ENCODE measurements at places on chromosomes 11 and 22. TPM values are rescaled to one million over a fixed set of nuclear protein-coding genes. Genes with fewer than 3 reads are reported as not detected.
A peak's percentile ranks its signal among the peaks of the same experiment; 100 is the strongest.

The MS4A7 gene
- 88.0 TPM for total RNA-seq

The RASL10A gene
- total RNA-seq, result 2.6 TPM

- DNase-seq, result no peak
These were observed 766 bp downstream of the APOL2 start for GRCh38 chr22:36238373-36239149.

- no peak for DNase-seq
These were observed 197.1 kb downstream of the CTTN start for GRCh38 chr11:70595452-70595851.

The BET1L gene
- 28.6 TPM for total RNA-seq

The CHRM1 gene
- not detected for total RNA-seq

DNA sequence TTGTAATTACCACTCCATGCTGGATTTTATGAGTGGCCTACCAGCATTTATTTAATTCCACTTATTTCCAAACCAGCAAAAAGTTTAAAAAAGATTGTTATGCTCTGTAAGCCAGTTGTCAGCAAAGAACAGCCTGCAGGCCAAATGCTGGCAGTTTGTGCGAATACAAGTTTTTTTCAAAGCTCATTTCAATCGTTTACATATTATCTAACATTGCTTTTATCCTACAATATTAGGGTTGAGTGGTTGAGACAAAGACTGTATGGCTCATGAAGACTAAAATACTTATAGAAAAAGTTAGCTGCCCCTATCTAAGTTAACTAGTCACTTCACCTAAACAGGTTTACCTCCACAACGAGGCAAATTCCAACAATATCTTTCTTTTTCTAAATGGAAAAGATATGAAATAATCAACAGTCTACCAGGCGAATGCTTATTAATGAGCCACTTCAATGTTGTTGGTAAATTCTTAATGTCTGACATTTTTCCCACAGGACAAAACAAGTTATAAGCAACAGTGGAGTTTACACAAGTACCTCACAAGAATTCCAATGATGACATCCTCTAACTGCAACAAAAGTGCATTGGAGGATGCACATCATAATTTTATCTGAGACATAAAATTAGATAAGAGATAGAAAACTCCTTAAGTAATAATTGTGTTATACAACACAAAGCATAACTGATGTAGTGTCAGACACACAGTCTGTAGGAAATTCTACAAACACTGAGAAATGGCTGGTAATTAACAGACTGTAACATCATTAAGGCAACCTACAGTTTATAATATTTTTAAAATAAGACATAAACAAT, 35.8 kb upstream of the POU2AF2 start:
- no peak for DNase-seq

DNA sequence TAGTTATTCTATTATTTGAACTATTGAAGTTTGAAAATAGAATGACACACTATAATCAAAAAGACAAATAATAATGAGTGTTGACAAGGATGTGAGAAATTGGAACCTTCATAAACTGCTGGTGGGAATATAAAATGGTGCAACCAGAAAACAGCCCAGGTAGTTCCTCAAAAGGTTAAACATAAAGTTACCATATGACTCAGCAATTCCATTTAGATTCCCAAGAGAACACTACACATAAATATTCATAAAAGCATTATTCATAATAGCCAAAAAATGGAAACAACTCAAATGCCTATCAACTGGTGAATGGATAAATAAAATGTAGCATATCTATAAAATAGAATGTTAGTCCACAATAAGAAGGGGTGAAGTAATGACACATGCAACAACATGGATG, 21.7 kb downstream of the CCDC73 start:
- DNase-seq, result no peak

DNA sequence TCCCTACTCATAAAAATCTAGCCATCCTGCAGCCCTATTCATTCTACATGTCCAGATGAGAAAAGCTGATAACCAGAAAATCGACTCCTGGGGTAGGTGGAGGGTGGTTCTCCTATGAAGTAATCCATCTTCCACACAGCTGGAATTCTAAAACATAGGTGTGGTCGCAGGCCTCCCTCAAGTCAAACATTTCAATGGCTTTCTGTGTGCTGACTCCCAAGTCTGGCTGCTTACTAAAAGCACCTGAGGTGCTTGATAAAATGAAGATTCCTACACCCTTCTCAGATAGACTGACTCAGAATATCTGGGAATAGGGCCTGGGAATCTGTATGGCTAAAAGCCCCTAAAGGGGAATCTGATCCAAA, 26.1 kb downstream of the IRAG1 start:
- DNase-seq, result no peak

DNA sequence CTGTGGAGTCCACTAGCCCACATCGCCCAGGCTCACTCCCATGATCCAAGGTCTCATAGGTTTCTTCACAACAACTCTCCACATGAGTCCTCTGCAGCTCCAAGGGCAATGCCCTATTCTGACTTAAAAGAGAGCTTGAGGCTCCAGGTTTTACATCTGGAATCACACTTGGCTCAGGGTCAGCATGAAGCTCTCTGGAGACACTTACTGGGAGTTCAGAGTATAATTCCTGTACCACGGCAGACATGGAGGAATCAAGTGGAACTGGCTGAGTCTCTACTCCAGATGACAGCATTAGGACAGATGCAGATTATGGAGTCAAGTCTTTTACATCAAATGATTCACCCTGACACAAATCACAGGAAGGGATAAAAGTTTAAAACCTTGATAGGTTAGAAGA, 11.4 kb downstream of the PRR14L start:
- DNase-seq, result no peak

DNA sequence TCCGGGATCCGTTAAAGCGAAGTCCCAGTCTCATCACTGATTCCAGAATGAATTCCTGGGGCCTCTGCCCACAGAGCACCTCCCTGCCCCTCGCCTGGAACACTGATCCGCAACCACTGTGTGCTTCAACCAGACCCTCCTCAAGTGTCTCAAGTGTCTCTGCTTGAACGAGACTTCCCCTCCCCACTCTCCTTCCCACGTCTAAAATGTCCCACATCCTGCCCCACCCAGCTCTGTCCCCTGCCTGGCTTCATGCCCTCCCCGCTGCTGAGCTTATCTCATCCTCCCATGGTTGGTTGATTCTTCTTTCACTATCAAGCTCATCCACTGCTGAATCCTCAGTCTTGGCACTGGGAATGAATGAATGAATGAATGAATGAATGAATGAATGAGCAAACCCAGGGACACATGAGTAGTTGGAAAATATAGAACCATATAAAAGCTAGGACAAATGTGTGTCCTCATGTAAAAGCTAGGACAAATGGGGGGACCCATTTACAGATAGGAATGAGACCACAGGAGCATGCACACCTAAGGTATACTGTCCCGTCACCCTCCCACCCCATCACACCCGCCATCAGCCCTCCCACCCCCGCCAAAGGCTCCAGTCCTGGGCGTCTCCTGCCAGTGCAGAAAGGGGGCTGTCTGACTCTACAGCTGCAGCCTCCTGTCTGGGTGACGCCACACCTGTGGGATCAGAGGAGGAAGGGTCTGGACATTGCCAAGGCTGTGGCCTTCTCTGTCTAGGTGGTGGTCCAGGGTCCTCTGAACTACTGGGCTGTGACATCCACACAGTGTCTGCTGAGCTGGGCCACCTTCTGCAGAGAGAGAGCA, 71.4 kb upstream of the LINC01488 start:
- no peak for DNase-seq

The ACR gene
- not detected for total RNA-seq

- DNase-seq, result no peak
These were observed 25.9 kb downstream of the ALG12 start for GRCh38 chr22:49892226-49892899.

The RPL27A gene
- total RNA-seq, result 767 TPM

DNA sequence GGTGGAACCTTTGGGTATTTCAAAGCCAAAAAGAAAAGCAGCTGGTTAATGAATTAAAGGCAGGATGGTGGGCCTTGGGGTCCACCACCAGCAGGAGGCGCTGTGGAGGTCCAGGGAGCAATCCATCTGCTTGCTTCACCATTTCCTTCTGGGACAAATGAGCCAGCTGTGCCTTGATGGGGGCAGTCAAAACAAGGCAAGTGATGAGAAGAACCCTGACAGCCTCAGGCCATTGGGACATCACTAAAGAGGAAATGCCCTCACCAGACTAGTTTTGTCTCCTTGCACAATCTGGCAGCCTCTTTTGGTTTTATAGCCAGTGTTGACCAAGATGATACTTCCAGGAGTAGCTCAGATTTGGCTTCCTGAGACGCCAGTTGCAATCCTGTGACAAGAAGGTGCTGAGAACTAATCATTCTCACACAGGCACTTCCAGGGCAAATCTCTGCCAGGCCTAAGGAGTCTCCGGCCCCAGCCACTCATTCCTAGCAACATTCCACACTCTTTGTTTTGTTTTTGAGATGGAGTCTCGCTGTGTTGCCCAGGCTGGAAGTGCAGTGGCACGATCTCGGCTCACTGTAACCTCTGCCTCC, 38.2 kb upstream of the WEE1 start:
- peak; percentile 60 for DNase-seq

- no peak for DNase-seq
These were observed 36.3 kb upstream of the CFAP300 start for GRCh38 chr11:102010776-102011494.

The LMO2 gene
- 9.4 TPM for total RNA-seq

GRCh38 chr11:83241291-83241946, 44.7 kb downstream of the CCDC90B start:
- peak; percentile 35 for DNase-seq

- DNase-seq, result no peak
These were observed 9.8 kb downstream of the SPON1 start for GRCh38 chr11:13972043-13972910.

- DNase-seq, result no peak
These were observed 95.5 kb downstream of the WNT7B start for GRCh38 chr22:45881524-45881875.

The A4GALT gene
- total RNA-seq, result 10.8 TPM

The MMP3 gene
- not detected for total RNA-seq

DNA sequence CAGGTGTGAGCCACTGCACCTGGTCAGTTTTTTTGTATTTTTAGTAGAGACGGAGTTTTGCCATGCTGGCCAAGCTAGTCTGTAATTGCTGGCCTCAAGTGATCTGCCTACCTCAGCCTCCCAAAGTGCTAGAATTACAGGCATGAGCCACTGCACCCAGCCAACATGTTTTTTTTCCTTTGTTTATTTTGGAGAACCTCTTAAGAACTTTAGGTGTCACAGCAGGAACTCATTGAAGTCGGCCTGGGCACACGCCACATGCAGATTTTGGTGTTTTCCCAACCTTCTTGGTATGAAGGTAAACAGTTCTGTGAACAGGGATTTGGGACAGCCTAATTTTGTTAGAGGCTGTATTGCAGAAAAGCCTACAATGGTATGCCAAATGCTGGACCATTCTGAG, 9.4 kb downstream of the DIXDC1 start:
- DNase-seq, result no peak

The TREH gene
- not detected for total RNA-seq

GRCh38 chr11:93250326-93250725, 52.5 kb upstream of the SLC36A4 start:
- DNase-seq, result no peak

The OR8D4 gene
- total RNA-seq, result not detected

- no peak for DNase-seq
These were observed 107.9 kb upstream of the BID start for GRCh38 chr22:17882162-17882561.

GRCh38 chr22:30211124-30211820, 35.3 kb downstream of the LIF start:
- no peak for DNase-seq

DNA sequence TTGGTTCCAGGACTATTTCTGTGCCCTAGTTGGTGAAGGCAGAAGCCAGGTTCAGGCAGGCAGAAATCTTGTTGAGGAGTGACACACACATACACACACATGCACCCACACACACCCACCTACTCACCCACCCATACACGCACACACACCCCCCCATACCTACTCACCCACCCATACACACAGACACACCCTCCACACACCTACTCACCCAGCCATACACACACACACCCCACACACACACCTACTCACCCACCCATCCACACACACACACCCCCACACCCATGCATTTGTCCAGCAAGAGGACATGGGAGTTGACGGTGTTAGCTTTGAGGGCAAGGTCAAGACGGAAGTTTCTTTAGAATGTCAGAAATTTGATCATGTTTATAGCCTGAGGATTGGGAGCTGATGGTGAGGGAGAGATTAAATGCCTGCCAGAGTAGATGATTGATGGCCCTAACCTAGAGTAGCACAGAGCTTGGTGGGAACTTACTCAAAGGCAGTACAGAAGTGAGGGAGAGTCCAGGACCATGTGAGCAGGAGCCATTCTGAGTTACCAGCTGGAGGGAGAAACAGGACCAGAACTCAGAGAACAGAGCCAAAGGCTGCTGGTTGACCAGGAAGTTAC, 68.9 kb downstream of the CYB5R2 start:
- DNase-seq, result no peak

DNA sequence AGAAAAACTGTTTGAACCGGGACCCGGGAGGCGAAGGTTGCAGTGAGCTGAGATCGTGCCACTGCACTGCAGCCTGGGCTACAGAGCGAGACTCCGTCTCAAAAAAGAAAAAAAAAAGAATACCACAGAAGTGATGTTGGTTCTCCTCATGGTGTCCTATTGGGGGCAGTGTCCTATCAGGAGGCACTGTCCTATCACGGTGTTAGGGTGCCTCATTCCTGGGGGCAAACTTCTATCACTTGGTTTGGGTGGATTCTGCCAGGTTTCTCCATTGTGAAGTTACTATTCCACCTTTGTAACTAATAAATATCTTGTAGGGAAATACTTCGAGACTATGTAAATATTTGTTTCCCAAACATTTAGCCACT, 19.6 kb downstream of the PRR14L start:
- DNase-seq, result no peak

DNA sequence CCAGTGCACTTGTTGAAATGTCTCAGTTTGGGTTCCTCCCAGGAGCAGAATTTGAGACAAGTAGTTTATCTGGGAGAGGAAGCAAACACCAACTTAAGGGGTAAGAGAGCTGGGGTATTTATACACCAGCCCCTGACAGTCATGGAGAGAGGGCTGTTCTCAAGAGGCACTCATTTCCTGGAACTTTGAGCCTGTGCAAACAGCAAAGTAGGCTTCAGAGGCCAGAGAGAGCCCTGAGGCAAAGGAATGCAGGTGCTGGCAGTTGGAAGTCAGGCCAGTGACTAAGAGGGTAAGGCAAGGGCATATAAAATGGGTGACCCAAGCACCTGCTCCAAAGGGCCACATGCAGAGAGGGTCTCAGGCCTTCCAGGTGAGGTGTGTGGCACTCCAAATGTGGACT, 16.1 kb downstream of the MS4A18 start:
- DNase-seq, result no peak

GRCh38 chr11:68584097-68584496, 100.2 kb upstream of the GAL start:
- no peak for DNase-seq

Data from omental fat pad (tissue), 4 donors.